WTC11 (cell line): ENCODE measurements at places on chromosomes 13 and 19. TPM values are rescaled to one million over a fixed set of nuclear protein-coding genes. Genes with fewer than 3 reads are reported as not detected.

BRME1 gene
- total RNA-seq: 5.0 to 7.2 TPM (median 6.4 TPM) in 3 replicates

TNNT1 gene
- 50.6 to 127 TPM (median 108 TPM) in 3 replicates for total RNA-seq

ACER1 gene
- not detected in 3 replicates for total RNA-seq

ADAT3 gene
- total RNA-seq: 15.0 to 20.3 TPM (median 15.9 TPM) in 3 replicates

CEACAM19 gene
- 1.9 to 2.9 TPM (median 2.3 TPM) in 3 replicates for total RNA-seq

NECTIN2 gene
- total RNA-seq: 164 to 170 TPM (median 168 TPM) in 3 replicates

PCDH20 gene
- 1.3 to 1.4 TPM (median 1.3 TPM) in 3 replicates for total RNA-seq

GPR12 gene
- 0.07 to 0.09 TPM in 2 of 3 replicates, not detected in the other for total RNA-seq

DNA sequence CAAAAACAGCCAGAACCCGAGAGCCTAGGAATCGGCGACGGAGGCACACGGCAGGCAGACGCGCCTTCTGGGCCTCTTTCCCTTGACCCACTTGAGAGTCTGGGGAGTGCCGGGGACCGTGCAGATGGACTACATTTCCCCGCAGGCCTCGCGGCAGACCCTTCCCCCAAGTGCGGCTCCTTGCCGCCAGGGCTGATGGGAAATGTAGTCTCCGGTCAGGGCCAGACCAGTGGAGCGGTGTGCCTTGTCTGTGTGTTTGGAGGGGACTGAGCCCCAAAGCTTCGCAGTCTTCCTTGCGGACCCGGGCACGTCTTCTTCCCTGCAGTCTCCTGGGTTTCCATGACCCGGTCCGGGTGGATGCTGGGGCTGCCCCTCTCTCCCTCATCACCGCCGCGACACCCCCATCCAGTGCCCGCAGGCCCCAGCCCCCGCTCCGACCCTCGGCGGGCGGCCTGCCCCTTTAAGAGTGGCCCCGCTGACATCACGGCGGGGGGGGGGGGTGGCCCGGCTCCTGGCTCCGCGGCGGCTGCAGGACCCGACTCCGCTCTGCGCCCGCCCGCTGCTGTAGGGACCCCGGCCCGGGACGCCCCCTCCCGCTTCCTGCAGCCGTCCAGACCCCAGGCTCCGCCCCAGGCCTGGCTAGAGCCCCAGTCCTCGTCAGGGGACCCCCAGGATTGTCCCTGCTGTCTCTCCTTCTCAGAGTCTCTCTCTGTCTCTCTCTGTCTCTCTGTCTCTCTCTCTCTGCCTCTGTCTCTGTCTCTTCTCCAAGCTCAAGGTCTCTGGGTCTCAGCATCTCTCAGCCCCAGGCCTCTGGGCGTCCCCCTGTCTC lies 758 bp upstream of the CACNG7 start:
- DNase-seq: peak; percentile 94

- no peak for DNase-seq
Measured at GRCh38 chr19:1750343-1751021, 2.8 kb upstream of the ONECUT3 start.

DNA sequence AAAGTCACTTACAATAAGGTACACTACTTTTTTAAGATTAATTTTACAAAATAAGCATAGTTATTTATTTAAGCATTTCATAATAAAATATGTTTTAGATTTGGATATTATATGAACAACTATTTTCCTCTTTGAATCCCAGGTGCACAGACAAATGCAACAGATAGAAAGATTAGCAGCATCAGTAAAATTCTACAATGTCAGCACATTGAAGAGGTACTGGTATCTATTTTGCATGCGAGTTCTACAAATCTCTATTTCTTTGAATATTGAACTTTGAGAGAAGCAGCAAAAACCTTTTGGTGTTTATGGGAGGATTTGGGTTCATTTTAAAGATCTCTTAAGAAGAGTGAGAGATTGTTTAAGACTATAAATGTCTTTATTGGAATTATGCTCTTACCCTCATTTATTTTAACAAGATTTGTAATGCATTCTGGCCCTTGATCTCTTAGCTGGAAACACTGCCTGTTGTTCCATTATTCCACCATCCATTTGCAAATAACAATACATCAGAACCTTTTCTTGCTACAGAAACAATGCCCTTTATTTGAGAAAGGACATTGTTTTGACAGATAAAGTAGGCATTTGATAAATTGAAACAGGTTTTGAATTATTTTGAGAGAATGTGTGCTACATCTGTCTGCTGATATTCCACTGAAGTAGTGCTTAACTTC lies 558.8 kb upstream of the KLHL1 start:
- DNase-seq: no peak

DNA sequence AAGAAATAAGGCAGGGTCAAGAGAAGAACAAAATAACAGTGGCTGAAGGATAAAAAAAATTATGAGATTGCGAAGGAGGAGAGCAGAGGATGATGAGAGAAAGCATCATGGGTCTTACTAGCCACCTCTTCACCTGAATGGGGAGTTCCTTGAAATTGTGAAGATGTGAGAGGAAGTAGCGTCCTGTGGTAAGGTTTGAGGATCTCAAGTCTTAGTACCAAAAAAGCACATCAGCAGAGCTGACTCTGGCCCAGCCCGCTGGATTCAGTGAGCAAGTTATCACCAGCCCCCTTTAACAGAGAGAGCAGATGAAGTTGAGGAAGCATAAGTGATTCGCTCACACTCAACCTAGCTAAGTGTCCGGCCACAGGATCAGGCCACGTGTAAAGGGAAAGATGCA lies 61.8 kb downstream of the RXFP2 start:
- no peak for DNase-seq

DNA sequence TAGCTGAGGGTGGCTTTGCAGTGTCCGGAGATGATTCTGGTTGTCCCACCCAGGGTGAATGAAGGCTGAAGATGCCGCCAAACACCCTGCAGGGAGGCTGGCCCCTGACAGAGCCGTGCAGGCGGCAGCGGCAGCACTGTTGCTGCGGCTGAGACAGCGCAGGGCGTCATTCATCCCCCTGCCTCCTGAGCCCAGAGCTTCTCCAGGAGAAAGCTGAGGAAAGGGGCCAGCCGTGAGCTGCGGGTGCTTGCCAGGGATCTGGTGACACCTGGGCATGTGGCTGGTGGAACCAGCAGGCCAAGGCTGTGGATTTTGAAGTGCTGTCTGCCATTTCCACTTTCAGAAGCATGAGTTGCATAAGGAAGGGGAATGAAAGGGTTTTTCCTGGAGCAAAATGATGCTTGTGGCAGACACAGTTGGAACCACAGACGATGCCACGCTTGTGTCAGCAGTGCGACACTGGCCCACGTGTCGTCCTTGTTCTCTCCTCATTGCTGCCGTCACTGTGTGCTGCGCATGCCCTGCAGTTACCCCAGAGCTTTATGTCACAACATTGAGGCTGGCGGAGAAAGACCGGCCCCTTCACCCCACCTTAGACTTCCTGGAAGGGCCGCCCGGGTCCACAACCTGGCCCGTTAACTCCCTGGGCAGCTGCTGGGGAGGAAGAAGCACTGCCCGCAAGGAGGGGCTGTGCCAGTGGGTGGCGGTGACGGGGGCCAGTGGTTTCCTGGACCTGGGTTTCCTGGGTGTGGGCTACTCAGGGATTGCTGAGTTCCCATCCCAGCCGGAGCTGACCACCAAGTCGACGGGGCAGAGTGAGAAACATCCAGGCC lies 22.7 kb downstream of the TFDP1 start:
- no peak for DNase-seq

- DNase-seq: no peak
Measured at GRCh38 chr13:52784591-52785340, 45.1 kb upstream of the CNMD start.
